PC-9 (cell line): ENCODE measurements at places on chromosomes 3 and 15.

DNA sequence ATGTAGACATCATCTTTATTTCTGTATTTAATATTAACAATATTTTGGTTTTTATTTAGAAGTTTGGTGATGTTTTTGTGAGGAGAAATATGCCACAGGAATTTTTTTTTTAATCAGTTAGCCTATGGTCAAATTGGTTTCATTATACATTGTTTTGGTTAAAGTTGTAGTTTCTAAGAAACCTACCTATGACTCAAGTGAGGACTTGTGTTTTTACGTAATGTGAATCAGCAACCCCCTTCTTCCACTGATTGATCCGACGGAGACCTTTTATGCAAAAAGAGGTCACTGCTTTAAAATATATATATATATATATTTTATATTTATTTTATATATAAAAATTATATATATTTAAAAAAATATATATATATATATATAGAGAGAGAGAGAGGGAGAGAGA lies 698.1 kb downstream of the FHIT start:
- DNase-seq: no peak

DNA sequence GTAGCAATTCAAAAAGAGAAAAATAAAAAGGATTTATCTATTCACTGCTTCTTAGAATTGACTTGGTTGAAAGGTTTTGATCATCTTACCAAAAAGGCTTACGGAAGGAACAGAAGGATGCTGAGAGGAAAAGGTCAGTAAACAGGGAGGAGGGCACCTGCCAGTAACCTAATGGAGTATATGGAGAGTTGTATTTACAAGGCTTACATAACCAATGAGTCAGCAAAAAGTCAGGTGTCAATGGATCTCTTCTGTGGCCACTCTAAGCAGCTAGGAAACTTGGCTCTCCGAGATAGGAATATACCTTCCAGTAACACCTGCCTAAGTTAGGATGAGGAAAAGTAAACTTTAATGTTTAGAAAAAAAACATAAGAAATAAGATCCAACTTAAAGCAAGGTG lies 80.5 kb upstream of the PLXND1 start:
- peak; percentile 71 for DNase-seq

- DNase-seq: no peak
These were observed 565.7 kb downstream of the FGF12 start for GRCh38 chr3:192161661-192162060.

DNA sequence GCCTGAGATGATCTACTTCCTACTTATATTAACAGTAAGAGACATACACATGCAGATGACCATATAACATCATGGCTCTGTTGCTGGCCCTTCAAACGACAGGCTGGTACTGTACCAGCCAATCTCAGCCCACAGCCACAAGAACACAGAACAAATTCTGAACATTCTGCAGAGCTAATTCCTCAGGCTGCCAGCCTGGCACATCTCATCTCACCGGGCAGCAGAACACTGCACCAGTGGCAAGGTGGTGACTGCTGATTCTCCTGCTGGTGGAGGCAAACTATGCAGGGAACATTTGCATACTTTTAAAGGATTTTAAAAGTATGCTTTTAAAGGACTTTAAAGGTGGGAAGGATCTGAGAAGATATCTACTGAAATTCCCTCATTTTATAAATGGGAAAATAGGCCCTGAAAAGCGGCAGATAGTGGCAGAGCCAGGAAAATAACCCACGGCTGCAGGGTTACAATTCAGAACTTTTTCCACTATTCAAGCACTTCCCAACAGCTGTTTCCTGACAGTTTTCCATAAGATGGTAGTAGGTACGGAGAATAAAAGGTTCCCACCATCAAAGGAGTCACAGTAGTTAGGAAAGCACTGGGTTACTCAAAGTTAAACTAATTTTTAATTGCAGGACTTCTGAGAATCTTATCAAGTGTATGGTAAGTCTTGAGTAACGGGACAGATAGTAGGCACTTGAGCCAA lies 37.3 kb downstream of the SUMF1 start:
- no peak for DNase-seq

DNA sequence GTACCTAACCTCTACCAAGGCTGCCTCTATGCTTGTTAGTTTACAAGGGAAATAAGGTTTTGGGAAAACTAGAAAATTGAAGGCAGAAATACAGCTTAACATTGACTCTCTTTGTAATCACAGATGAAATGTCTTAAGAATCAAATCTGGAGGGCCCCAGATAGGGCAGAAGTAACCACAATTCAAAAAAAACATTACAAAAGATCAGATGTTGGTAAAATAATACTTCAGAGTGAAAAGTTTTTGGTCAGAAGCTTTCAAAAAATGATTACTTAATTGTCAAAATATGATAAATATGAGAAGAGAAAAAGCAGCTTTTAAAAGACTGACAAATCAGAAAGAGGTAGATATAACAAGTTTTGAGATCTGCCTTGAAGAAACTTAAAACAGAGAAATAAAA lies 425.1 kb upstream of the NECTIN3 start:
- DNase-seq: no peak

DNA sequence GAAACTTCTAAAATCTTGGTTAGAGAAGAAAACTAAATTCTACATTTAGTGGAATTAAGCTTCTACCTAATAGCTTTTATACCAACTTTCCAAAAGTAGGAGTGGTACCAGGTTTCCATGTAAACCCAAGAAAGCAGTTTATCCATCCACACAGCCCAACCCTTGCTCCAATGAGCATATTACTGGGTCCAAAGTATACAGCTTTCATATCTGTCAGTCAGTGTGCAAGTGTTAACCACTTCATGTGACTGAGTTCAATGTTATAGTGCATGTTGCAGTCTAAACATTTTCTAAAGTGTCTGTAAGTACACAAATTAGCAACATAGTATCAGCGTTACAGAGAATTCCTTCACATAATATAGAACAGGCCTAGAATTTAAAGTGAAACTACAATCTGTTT lies 73.2 kb downstream of the C3orf70 start:
- DNase-seq: no peak

DNA sequence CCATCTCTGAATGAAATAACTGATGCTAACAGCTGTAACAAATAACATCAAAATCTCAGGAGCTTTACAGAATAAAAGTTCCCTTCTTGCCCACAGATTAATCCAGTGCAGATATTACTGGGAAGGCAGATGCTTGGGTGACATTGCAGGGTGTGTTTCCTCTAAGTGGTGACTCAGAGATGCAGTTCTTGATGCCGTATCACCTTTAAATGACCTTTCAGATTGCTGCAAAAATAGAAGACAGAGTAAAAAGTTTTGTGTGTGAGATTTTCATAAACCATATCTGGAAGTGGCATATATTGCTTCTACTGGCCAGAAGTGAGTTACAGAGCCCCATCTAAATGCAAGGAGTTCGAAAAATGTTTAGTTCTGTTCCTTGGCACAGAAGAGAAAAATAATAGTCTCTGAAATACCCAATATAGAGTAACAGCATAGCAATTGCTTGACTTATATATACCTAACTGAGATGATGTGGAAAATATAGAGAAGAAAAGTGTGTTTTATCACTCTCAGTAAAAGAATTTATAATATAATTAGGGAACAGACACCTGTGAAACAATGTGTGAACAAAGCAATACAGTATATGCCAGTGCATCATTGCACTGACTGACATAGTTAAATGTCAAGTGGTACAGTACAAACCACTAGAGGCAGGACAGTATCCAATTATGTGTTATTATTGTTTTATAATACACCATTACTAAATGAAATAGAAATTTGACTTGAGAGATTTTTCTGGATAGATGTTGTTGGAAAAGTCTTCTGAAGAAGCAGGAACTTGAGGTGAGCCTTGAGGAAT lies 430.7 kb upstream of the CBLB start:
- peak; percentile 8 for DNase-seq

GRCh38 chr3:128483657-128484403 lies 9.2 kb downstream of the GATA2 start:
- no peak for DNase-seq

DNA sequence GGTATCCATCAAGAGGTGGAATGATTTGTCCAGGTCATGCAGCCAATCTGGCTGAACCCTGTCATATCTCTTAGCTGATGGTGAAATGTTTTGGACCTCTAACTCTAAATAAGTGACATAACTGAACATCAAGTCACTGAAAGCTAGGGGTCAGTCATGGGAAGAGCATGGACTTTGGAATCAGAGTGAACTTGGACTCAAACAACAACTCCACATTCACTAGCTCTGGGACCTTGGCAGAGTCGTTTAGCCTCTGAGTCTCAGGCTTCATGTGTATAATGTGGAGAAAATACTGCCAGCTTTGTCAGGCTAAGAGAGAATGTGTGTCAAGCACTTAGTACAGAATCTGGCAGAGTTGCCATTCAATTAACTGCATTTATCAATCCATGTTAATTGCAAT lies 557.8 kb upstream of the CFAP20DC start:
- DNase-seq: no peak

DNA sequence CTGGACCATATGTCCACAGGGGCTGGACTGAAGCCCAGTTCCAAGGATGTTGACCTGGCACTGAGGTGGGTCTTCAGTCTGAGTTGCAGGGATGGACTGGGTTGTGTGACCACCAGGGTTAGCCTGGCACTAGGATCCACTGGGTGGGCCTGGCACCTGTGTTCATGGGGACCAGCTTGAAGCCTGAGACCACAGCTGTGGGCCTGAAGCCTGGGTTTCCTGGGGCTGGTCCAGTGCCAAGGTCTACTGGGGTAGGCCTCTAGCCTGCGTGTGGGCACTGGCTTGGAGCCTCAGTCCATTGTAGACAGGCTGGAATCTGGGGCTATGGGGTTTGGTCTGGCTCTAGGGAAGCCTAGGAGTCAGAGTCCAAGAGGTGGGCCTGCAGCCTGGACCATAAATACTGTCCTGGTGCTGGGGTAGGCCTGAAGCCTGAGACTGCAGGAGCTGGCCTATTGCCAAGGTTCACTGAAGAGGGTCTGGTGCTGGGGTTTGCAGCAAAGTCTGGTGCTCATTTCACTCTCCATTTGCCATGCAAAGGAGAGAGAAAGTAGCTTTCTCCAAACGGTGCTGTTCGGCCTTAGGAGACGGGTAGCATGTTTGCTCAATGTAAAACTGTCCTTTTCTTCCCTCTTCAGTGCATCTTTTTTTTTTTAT lies 51.2 kb upstream of the TBC1D5 start:
- DNase-seq: no peak

DNA sequence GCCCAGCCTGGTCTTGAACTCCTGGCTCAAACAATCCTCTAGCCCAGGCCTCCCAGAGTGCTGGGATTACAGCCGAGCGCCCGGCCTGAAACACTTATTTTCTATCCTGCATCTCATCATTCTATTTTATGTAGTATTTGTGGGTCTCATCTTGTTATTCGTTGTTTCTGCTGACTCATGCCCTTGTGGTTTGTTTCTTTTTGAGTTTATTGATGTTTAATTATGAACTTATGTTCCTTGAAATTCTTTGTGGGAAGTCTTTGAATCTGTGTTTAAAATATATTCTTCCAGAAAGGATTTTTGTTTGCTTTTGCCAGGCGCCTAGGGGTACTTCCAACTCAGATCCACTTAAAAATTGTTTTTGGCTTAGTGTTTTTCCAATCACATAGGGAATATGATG lies 78.3 kb upstream of the C15orf39 start:
- no peak for DNase-seq

DNA sequence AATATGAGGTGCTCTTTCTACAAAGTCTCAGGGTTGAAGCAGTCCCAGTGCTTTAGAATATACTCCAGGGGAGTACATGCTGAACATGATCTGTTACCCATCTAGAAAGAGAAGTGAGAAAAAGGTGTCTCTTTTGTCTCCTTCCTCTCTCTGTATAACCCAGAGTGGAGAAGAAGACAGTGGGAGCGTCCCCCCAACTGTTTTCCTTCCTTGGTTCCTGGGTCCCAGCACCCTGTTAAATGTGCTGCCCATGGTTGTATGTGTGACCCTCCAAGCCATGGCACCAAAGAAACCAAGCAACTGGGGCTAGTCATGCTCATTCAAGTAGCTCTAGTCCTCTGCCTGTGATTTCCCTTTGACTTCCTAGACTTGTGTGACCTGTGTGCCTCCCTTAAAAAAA lies 683.7 kb downstream of the TBL1XR1 start:
- DNase-seq: no peak

- no peak for DNase-seq
These were observed 58.9 kb downstream of the RAB7A start for GRCh38 chr3:128784843-128785242.

DNA sequence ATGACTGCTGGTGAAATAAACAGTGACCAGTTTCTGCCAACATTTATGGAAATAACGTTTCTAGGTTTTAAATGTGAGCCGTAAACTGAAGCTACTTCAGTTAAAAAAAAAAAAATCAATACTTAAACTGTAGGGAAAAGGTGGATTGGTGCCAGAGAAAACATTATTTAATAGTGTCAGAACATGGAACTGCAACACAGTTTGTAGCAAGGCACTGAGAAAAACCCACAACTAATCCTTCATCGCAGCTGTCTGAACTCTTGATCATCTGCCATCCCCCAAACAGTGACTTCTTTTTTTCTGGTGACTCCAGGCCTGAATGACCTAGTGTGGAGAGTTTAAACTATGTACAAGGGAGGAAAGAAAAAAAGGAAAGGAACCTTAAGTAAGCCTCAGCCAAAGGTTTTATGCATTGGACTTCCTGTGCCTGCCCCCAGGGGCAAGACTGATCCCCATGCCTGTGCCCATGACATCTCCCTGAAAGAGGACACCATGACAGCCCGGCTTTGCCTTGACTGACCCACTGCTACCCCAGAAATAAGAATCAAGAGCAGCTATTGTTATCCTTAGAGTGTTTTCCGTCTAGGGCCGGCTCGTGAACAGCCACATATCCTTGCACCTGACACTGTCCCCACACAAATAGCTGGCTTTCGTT lies 33.1 kb downstream of the CRTAP start:
- no peak for DNase-seq

GRCh38 chr15:58321034-58321433 lies 110.8 kb upstream of the LIPC start:
- no peak for DNase-seq

DNA sequence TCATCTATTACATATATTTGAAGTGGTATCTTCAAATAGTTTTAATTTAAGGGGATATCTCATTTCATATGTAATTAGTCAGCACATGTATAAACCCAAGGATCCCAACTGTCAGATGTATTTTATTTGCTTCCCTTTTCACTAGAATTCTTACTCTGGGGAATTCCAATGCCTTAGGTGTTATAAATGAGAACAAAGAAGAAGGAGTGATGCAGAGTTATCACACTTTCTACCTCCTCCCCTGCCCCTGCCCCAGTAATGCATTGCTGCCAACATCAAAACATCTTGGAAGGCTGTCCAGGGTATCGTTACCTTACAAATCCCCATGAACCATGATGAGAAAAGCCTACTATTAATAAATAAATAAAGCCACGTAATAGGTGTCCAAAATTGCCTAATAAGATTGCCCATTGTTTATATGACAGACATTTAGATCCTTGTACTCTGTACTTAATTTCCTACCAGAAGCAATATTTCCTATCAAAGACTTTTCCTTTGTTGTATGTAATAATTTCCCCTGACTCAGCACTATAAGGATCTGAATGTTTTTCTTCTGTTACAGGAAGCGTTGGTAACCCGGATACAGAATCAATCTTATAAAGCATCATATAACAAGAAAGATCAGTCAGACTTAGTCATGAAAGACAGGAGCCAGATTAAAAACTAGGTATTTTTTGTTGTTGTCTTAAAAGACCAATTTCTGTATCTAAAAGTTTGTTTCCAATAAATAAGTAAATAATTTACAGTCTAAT lies 38.8 kb downstream of the CBLB start:
- DNase-seq: no peak
